ENCODE measurements at places on chromosomes 2 and 18.

DNA sequence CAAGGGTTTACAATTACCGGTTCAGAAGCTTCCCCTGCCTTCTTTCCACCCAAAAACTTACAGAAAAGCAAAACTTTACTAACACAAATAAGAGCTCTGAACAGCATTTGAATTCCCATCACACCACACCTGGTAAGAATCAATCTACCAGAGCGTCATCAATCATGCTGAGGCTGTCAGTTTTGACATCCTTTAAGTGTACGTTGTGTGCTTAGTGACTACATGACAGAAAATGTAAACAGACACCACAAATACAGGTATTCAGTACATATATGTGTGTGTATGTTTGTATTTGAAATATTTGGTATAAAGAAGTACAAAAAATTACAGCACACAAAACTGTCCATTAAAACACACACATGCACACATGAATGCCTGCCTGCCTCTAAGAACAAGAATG, 523.5 kb downstream of the TMEM182 start:
- no peak for DNase-seq

GRCh38 chr2:27990030-27990590, 99.6 kb downstream of the BABAM2 start:
- DNase-seq: no peak

DNA sequence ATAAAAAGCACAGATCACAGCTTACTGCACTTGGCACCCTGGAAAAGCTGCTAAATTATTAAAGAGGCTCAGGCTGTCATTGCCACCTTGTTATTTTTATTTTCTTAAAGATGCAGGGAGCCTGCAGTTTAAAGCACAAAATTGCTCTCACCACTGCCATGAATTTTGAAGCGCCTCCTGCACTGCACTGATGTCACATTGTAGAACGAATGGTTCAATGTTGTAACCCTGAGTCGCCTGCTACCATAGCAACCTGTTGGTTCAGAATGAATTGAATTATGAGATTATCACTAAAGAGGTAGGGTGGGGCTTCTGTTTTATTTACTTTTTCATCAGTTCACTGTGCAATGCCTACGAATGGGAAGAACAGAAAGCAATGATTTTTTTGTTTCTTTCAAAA, 16.5 kb downstream of the SCG2 start:
- no peak for DNase-seq

GRCh38 chr18:42617221-42617620, 498.3 kb downstream of the RIT2 start:
- no peak for DNase-seq

DNA sequence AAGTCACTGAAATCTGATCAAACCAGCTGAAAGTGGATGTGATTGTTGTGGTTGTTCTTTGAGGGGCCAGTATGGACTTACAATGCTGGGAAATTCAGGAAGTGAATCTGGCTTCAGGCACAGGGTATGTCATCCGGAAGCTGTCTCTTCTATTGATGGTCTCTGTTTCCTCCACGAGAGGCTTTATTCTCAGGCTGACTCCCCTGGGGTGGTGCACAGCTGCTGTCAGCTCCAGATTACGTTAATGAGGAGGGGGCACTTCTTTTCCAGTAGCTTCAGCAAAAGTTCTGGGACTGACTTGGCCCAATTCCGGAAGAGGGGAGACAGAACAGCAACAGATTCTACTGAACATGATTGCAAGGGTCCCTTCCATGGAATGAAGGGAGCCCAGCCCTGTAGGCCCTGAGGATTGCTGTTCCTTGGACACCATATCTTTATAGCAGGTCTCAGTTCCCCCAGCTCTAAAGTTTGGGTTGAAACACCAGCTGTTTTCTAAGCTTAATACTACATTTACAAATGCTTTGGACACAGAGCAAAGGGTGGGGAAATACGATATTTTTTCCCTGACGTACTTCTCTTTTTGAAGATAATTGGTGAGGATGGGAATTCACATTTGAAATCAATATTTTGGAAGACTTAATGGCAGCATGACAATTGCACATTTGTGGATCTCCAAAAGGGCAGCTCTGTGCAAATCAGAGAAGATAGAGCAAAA, 400.9 kb downstream of the TSN start:
- DNase-seq: peak; percentile 28

DNA sequence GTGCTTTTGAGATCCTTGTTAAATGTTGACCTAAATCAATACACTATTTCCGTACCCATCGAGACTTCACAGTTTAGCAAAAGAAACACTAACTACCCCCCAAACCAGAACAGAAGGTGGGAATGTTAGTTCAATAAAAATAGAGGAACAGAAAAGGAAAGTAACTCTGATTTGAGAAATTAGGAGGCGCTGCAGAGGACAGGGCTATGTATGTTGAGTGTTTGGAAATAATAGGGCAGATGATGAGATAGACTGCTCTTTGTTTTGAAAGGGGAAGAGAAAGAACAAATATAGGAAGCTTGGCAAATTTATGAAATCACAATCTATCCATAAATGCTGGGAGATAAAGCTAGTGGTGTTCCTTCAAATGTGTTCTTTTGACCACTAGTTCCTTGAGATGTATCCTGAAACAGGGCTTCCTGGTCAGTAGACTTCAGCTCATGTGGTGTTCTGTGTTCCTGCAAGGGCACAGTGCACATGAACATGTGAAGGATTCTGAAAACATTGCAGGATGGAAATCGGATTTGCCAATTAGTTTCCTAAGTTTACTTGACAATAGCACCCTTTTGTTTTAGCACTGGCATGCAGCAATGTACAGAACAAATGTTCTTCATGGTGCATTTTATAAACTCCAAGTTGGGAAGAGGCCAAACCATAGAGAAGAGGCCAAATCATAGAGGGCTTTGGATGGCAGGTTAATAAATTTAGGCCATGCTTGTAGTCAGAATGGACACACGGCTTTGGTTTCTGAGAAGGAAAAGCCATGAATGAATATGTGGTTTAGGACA, 39.8 kb downstream of the RHBDD1 start:
- DNase-seq: no peak

Measured in forelimb muscle (tissue), 1 donor.